ENCODE measurements at places on chromosomes 5 and 9.

DNA sequence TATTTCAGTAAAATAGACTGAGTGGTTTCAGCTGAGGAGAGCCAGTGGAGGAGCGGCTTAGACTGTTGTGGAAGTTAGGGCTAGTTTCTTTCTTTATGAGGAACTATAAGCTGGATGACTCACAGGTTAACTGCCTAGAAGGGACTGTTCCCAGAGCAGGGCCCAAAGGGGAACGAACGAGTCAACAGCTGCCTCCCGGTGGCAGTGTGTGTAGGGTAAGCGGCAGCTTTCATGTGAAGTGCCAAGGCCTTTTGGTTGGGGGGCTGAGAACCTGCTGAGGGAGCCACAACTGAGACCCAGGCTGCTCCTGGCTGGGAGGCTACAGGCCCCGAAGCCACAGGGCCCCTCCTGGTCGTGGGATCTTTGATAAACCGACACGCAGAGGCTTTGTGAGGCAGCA is 7.0 kb downstream of the SQSTM1 start:
- peak; percentile 87 for DNase-seq

- no peak for DNase-seq
These were observed 819.4 kb downstream of the SEMA5A start for GRCh38 chr5:8726383-8727036.

GRCh38 chr5:77993141-77993854 is 217.2 kb upstream of the TBCA start:
- no peak for DNase-seq

GRCh38 chr5:30994176-30994575 is 199.3 kb upstream of the CDH6 start:
- DNase-seq: no peak

DNA sequence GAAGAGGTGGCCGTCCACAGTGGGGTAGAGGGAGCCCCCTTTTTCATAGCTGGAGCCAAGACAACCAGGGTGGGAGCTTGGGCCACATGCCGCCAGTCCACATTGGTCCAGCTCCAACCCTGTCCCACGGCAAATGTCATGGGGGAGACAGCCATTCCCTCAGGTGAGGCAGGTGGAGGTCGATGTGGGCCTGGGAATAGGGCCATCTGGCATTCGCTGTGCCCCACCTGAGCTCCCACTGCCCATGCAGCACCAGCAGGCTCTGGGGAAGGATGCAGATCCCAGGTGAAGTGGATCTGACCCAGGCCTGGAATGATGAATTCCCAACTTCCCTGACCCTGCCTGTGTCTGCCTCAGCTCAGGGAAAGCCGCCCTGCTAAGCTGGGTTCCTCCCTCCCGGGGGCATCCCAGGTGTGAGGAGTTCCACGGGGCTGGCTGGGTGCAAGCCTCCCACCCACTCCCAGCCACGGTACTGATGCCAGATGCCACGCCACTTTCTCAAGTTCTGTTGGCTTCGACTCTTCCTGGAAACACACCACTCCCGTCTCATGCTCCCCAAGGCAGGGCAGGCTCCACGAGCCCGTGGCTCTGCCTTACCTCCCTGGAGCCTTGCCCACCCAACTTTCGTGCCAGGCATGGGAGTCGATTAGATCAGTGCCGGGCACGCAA is 25.2 kb upstream of the FCN2 start:
- no peak for DNase-seq

DNA sequence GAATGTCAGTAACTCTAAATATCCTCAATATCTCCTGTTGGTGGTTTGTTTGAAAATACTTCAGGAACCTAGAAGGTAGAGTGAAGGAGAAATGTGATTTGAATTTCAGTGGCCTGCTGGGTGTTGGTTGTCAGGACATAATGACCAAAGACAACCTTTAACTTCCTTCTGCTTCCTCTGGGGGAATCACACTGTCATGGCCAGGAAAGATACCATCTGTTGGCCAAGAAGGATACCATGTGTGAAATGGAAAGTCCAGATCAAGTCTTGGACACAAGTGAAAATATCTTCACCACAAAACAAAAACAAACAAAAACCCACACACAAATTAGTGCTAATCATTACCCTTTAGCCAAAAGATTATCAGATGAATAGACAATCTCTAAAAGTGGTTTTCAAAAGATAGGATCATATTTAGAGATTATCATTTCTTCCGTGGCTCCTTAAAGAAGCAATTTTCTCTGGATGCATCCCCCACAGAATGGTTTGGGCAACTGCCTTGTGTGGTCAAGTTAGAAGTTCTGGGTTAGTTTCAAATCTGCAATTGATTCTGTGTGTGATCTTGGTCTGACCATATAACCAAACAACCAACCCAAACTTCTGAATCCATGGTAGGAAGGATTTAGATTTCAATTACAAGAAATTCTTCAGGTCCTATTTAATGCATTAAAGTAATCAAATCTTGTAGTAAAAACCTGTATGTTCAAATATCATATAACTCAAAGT is 1.6 kb downstream of the C1QTNF3 start:
- no peak for DNase-seq

GRCh38 chr9:63817622-63818518 is 1467.1 kb downstream of the FOXD4L5 start:
- DNase-seq: no peak

DNA sequence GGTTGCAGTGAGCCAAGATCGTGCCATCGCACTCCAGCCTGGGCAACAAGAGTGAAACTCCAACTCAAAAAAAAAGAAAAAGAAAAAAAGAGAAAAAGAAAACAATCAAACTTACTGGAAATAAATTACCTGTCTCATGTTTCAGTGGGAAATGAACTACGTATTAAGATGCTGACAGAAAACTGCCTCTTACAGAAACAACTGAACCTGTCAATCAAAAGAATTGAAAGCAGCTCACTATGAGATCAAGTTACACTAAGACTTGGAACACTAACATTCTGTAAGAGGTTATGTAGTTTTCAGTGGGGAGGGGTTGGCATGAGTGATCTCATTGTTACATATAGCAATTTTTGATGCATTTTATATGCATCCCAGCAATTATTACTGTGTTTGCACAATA is 64.4 kb upstream of the SPATA31E1 start:
- no peak for DNase-seq

DNA sequence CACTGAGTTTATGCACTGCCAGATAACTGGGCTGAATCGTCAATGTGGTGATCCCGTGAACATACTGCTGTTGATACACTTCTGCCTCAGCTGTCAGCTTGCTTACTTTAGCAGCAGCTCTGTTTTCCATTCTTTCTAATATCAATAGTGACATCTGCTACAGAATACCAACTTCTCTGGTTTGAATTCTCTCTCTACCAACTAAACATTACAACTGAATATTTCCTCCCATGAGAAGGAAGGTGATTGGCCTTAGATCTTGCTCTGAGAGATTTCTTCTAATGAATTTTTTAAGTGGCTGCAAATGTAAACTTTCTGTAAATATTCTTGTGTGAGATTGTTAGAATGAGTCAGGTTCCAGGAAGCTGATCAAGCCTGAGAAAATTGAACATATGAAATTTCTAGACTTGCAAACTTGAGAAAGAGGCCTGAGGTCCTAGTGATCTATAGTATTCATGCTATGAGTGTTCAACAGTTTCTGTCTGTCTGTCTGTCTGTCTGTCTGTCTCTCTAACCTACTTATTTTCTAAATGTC is 205.5 kb upstream of the CDKN2B start:
- no peak for DNase-seq

DNA sequence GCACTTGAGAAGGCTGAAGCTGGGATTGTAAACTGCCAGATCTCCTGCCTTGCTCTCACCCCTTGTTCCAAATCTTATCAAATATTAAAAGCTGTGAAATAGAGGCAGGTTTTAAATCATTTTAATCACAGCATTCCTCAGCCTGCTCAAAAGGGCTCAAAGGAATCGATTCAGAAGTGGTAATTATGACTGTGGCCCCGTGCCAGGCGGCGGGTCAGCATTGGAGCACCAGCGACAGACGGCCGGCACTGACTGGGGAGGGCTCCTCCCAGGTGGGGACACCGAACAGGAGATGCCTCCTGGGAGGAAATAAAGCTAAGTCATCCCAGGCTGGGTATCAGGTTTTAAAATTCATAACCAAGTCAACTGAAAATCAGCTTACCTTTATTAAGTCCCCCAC is 66.7 kb downstream of the KCNIP1 start:
- DNase-seq: no peak

GRCh38 chr9:104604801-104605200 is 626 bp downstream of the OR13C2 start:
- no peak for DNase-seq

DNA sequence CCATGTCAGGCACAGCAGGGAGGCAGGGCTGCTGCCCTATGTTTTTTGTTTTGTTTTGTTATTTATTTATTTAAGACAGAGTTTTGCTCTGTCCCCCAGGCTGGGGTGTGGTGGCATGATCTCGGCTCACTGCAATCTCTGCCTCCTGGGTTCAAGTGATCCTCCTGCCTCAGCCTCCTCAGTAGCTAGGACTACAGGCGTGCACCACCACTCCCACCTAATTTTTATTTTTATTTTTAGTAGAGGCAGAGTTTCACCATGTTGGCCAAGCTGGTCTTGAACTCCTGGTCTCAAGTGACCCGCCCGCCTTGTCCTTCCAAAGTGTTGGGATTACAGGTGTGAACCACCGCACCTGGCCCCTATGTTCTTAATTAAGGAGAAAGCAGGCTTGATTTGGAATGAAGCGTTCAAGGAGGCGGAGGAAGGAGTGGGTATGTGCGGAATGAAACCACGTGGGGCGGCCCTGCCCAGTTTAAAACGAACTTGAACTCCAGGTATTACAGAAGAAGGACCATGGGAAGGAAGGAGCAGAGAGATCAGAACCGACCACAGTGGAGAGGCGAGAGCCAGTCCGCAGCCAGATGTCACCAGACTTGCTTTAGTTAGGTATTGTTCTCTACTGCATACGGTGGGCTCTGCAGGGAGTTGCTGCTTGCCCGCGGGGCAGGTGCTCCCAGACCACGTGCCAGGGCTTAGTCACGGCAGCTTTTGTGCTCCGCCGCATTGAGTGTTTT is 34.9 kb upstream of the EPB41L4B start:
- DNase-seq: no peak

- no peak for DNase-seq
These were observed 132.9 kb upstream of the LMX1B start for GRCh38 chr9:126480813-126481212.

DNA sequence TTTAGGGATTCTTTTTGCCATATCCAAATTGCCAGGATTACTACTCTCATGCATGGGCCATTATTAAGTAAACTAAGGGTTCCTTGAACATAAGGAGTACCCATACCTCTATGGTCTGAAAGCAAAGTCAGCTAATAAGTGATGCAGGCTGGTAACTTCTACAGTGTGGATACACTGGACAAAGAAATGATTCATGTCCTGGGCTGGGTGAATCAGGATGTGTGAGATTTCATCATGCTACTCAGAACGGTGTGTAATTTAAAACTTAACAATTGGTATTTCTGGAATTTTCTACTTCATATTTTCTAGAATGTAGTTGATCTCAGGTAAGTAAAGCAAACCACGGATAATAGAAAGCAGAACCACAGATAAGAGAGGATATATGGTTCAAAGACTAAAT is 428.8 kb downstream of the CHSY3 start:
- DNase-seq: no peak

DNA sequence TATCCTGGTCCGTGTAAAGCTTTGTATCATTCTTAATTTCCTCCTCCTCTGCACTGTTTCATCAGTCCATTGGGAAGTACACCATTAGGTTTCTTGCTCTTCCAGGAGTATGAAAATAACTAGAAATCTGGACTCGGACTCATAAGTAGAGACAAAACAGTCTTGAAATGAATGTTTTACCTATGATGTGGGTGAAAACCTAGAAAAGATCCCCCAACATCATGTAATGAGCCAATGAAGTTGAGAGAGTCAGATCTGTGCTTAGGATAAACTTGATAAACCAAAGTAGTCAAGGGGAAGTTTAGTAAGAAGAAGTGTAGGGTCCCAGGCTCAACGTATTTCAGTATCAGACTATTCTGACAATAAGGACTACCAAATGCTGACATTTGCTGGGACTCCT is 25.2 kb downstream of the ZNF366 start:
- DNase-seq: no peak

GRCh38 chr5:155027993-155028629 is 14.6 kb downstream of the KIF4B start:
- no peak for DNase-seq

DNA sequence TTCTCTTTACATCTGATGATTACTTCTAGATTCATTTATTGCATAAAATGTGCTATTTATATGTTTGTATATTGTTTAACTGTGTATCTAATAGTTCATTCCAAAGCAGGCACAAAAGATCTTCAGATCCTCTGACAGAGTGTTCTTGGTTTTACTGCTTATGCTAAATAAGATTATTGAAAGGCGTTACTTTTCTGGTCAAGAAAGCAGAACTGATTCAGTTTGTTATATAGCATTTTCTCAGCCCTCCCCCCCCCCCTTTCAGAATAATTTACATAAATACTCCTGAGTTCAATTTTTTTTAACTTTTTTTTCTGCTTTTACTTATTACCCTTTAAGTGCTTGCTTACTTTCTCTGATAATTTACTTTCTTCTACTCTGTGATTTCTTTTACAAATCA is 15.4 kb downstream of the CDC42SE2 start:
- DNase-seq: no peak

DNA sequence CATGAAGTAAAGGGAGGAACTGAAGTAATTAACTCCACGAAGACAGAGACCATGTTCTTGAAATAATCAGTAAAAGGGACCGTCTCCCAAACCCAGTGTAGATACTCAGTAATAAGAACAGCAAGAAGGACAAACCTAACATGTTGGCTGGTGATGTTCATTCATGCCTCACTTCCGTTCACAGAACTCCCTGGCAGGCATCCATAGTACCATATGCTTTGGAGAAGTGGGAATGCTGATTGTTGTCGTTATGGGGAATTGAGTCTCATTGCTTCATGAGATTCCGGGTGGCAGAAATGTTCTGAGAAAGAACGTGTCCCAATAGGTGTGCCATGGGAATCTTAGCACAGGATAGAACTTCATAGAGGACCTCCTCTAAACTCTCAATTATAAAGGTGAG is 452.3 kb downstream of the ZSWIM6 start:
- no peak for DNase-seq

GRCh38 chr9:98087420-98088354 is 31.2 kb downstream of the NANS start:
- DNase-seq: no peak

GRCh38 chr5:159620853-159621540 is 290.7 kb upstream of the IL12B start:
- DNase-seq: no peak

DNA sequence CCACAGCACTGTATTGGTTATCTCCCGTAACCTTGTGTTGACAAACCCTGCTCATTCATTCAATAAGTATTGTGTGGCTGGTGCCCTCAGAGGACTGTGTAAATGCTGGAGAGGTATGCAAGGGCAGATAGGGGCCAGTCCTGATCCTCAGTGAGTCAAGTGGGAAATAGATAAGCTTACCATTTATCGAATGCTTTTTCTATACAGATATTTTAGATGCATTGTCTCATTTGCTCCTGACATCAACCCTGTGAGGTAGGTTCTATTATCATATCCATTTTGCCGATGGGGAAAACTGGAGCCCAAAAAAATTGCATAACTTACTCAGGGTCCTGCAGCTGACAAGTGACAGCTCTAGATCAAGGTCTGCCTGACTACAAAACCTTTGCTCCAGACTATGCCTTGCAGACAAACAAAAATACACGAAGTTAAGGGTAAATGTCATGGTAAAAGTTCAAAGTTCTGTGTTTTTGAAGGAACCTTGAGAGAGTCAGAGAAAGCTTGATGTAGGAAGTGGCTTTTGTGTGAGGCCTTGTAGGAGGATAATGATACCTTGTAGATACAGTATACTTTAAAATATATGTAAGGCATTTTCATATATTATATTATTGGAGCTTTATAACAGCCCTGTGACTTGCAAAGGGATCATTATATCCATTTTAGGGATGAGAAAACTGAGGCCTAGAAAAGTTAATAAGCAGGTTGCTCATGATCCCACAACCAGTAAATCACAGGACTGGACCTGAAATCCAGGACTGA is 22.7 kb downstream of the CYFIP2 start:
- no peak for DNase-seq

Measured in H54 (cell line).